ENCODE measurements at places on chromosomes 16 and 17. TPM values are rescaled to one million over a fixed set of nuclear protein-coding genes. Genes with fewer than 3 reads are reported as not detected.
A peak's percentile ranks its signal among the peaks of the same experiment; 100 is the strongest.

ADAD2 gene
- not detected for total RNA-seq

TPSG1 gene
- not detected for total RNA-seq

WNT9B gene
- total RNA-seq, result 0.28 TPM

RAB11FIP3 gene
- 41.3 TPM for total RNA-seq

ASPA gene
- 0.84 TPM for total RNA-seq

FBXW10 gene
- 0.05 TPM for total RNA-seq

RNF112 gene
- total RNA-seq, result 1.2 TPM

MT1H gene
- 12.0 TPM for total RNA-seq

TP53TG3 gene
- total RNA-seq, result not detected

SCNN1G gene
- 1.4 TPM for total RNA-seq

CDH8 gene
- total RNA-seq, result not detected

GRCh38 chr17:71085238-71086033 is 916.1 kb downstream of the KCNJ2 start:
- no peak for DNase-seq

GRCh38 chr16:1474082-1474795 is 589 bp downstream of the CLCN7 start:
- peak; percentile 65 for DNase-seq

- no peak for DNase-seq
These were observed 7.2 kb upstream of the SIAH1 start for GRCh38 chr16:48392407-48392806.

GRCh38 chr16:86044241-86044671 is 145.3 kb downstream of the IRF8 start:
- no peak for DNase-seq

GRCh38 chr16:85096921-85097320 is 15.4 kb downstream of the CIBAR2 start:
- no peak for DNase-seq

GRCh38 chr17:65415991-65416390 is 145.5 kb downstream of the AXIN2 start:
- DNase-seq, result no peak

DNA sequence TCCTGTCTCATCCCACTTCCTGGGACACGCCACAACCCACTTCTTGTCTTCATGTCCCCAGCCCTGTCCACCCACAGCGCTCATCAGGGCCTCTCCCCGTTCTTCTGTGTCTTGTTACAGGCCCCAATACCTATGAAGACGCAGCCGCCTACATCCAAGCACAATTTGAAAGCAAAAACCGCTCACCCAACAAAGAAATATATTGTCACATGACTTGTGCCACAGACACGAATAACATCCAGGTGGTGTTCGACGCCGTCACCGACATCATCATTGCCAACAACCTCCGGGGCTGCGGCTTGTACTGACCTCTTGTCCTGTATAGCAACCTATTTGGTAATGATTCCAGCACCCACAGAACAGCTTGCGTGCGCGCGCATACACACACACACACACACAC is 70.6 kb downstream of the AMFR start:
- no peak for DNase-seq

DNA sequence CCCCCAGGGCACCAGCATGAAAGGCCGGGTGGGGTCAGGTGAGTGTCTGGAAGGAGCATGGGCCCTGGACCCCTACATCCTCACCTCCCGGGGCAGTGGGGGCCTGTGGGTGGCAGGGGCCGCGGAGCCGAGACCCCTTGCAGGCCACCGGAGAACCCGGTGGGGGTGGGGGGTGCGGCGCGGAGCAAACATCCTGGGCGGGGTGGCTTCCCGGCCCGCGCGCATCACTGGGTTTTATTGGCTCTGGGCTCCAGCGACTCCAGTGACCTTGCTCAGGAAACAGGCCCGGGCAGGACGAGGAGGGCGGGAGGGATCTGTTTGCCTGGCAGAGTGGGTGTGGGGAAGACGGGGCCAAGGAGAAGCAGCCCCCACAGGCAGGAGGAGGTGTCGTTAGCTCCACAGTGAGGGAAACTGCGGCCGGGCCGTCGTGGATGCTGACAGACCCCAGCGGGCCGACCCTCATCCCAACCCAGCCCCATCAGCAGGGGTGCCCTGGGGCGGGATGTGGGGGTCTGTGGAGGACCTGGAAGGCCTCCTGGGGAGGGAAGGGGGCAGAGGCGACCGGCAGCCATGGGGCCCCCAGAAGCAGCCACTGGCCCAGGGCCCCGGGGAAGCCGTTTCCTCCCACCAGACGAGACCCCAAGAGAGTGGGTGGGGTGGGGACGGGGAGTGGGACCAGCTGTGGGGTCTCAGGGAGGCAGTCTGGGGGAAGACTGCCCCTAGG is 10.6 kb downstream of the SSTR5 start:
- no peak for DNase-seq

- no peak for DNase-seq
These were observed 894 bp downstream of the RNF227 start for GRCh38 chr17:7915179-7915610.

DNA sequence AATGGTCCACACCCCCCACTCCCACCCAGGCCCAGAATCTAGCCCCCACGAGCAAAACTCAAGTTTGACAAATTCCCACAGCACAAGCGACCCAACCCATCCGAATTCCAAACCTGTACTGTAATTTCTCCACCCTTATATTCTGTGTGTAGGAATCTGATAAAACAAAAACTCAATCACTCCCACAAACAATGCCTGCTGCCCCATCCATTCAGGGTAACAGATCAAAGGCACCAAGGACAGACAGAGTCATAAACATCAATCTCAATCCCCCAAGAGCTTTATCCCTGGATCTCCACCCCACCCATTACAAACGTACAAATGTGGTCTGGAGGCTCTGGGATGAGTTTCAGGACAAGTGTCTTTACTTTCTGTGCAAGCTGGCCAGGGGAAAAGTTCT is 157.8 kb downstream of the AXIN2 start:
- DNase-seq, result no peak

- DNase-seq, result no peak
These were observed 7.7 kb downstream of the AKTIP start for GRCh38 chr16:53495325-53495724.

- peak; percentile 40 for DNase-seq
These were observed 62.1 kb downstream of the RMI2 start for GRCh38 chr16:11407047-11407982.

DNA sequence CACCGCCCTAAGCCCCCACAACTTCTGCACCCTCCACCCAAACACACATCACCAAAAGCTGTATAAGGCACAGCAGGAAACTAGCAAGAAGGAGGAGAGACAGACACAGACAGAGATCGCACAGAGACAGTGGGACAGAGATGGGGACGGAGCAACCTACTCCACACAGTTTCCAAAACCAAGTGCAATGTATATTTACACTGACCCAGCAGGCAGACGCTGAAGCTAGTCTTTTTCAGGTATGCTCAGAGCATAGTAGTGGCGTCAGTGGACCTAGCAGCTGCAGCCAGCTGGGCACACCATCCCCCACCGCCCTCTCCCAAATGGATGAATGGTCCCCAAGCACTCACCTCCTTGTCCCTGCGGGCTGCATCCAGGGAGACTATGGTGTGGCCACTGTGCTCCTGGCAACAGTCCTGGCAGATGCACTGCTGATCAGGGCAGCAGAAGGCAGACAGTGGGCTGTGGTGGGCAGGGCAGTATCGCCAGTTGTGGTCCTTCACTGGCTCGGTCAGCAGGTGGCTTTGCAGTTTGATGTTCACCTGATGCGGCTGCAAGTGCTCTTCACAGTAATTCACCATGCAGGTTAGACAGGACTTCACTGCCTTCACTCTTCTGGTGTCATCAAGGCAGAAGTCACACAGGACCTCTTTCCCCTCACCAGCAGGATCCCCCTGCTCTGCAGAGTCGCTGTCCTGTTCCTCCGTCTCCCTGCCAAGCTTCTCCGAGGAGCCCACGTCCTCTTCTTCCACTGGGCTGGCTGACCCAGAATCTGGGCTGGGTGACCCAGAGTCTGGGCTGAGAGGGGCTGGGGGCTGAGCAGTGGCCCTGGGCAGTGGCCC is 31.5 kb upstream of the FBXW10B start:
- no peak for DNase-seq

DNA sequence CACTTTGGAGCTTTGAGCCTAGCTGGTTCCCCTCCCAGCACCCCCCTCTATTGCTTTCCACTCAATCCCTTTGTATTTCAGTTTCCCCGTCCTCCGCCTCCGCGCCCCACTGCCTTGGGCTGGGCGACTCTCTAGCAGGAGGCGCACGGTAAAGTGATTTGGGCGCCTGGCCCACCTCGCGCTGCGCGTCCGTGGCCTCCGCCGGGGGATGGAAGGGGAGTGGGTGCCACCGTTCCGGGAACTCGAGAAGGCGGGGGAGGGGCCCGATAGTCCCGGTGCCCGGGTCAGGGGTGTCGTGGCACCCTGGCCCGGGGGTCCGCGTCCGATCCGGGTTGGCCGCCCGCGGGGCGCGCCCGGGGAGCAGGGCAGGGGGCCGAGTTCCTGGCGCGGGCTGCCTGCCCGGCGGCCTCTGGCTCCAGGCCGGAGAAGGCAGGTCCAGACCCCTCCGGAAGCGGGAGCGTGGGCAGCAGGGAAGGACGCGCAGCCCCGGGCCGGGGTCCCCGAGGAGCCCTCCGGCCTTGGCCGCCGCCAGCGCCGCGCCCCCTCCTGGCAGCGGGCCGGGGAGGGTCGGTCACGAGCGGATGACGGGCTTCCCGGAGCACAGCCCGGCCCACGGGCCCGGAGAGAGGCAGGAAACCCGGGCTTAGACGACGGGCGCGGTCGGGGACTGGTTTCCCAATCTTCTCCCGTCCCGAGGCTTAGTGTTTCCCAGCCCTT is 15.8 kb downstream of the MEOX1 start:
- DNase-seq, result peak; percentile 37

DNA sequence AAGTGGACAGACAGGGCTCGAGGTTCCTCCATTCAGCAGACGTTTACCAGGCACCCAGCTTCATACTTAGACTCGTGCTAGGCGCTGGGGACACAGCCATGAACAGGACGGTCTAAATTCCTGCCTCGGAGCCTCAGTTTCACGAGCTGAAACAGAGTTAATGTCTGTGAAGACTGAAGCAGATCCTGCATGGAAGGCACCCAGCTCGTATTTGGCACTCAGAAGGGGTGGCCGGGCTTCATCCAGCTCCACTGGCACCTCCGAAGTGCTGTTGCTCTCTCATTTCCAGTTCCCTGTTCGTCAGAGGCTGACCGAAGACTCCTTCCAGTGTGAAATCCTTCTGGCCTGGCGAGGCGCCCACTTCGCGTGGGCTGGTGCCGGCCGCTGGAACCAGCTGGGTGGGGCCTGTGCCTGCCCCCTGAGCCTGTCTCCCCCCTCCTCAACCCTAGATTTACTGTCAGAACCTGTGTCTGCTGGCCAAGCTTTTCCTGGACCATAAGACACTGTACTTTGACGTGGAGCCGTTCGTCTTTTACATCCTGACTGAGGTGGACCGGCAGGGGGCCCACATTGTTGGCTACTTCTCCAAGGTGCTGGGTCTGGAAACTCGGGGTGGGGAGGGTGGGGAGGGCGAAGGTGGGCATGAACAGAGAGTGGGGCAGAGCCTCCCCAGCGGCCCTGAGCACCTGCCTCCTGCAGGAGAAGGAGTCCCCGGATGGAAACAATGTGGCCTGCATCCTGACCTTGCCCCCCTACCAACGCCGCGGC is 5.8 kb downstream of the PRSS8 start:
- peak; percentile 47 for DNase-seq

DNA sequence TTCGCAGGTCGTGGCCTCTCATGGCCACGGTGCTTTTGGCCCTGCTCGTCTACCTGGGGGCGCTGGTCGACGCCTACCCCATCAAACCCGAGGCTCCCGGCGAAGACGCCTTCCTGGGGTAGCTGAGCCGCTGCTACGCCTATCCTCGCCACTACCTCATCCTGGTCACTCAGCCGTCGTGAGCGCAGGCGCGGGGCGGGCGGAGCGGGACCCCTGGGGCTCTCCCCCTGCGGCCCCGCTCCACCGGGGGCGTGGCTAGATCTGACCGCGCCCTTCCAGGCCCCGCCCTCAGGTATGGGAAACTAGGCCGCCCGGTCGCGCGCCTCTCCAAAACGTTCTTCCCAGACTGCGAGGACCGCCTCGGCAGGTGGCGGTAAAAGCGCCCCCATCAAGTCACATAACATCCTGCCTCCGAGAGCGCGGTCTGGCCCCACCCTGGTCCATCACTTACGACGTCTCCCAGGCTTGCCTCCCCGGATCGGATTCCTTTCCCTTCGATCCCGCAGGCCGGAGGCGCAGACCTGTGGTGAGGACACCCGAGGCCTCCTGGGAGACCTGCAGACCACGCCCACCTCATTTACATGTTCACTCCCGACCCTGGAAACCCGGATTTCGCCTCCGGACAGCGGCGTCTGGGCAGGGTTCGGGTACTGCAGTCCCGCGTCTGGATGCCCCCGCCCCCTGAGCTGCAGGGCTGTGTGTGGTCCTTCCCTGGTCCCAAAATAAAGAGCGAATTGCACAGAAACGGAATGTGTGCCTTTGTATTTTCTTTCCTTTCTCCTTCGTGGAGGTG is 91.5 kb upstream of the TMEM97 start:
- peak; percentile 96 for DNase-seq

DNA sequence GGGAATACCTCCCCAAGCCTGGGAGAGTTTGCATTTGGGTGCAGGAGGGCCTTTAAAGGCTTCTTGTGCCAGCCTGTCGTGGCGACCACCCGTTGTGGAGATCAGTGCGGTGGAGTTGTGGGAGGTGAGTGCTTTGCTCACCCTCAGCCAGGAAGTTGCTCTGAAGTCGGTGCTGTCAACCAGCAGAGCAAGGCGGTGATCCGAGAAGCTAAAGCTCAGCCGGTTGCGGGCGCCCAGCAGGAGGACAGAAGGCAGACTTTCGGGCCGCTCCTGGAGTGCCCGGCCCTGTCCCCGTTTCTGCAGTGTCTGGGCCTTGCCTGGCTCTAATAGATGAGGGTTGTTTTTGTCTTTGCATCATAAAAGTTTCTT is 1.4 kb downstream of the UBE2I start:
- DNase-seq, result no peak

GRCh38 chr16:57576429-57576870 is 34.0 kb downstream of the ADGRG5 start:
- DNase-seq, result peak; percentile 62

- no peak for DNase-seq
These were observed 76.3 kb downstream of the AMFR start for GRCh38 chr16:56349086-56349415.

DNA sequence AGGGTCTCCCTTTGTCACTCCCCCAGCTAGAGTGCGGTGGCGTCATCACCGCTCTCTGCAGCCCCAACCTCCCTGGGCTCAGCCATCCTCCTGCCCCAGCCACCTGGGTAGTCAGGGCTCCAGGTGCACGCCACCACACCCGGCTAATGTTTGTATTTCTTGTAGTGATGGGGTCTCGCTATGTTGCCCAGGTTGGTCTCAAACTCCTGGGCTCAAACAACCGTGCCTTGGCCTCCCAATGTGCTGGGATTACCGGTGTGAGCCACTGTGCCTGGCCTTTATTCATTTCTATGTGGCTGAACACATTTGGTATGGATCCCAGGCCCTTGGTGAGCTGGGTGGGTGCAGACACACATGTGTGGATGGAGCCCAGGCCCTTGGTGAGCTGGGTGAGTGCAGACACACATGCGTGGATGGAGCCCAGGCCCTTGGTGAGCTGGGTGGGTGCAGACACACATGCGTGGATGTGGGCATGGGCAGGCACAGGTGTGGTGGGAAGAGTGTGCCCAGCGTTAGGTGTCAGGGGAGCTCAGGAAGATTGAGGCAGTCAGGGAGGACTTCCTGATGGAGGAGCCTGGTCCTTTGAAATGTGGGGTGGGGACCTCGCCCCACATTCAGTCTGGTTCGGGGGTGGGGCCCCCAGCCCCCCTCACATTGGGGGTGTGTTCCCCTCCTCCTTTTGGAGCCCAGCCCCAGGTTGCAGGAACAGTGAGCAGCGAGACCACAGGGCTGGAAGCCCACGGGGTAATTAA is 37.1 kb downstream of the SOX8 start:
- no peak for DNase-seq
